ENCODE measurements at places on chromosomes 4 and X.

- DNase-seq, result no peak
These were observed 14.6 kb downstream of the CCKAR start for GRCh38 chr4:26475716-26476115.

DNA sequence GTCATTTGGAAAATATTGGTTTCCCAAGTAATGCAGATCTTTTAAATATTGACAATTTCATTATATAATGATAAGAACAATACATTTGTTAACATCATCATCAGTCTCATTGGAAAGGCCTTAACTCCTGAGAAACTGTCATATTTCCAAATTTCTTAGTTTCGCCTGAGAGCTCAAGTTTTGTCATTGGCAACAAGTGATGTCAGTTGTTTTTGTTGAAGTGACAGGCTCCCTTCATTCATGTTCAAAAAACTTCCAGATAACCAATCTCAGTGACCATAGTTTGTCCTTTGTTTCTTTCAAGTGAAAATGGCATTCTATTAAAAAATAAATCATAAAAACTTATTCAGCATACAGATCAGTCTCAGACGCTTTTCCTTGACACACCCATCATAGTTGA lies 71.8 kb downstream of the HMGB2 start:
- no peak for DNase-seq

GRCh38 chrX:13469963-13470684 lies 99.3 kb upstream of the EGFL6 start:
- DNase-seq, result no peak

DNA sequence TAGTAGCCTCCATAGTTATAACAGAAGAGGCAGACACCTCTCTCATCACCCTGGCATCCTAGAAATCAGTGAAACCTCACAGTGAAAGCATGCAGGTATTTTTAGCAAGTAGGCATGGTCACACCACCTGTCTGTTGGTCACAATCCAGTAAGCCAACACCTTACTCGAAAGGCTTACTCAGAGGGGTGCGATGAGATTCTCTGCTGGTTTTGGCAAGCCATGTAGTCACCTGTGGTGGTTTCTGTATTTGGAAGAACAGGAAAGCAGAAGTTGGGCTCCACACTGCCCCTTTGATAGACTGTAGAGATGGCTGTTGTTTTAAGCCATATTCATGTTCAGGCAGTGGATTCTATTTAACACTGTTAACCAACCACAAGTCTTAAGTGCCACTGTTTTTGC lies 134.7 kb downstream of the DCLK2 start:
- DNase-seq, result no peak

DNA sequence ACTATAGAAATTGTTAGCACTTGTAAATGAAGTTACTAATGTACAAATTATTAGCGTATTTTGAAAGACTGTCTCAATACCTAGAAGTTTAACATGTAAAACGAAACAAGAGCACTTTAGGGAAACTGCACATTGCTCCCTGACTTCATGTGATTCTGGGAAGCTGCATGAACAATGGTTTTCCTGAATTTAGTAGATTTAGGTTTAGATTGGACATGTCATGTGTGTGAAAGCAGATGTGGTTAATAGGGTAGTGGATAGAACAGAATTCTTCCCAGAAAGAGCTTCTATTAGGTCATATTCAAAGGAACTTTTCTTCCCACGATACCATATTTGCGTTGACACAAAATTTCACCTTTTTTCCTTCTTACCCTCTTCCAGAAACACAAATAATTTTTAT lies 14.9 kb upstream of the CXCL8 start:
- no peak for DNase-seq

DNA sequence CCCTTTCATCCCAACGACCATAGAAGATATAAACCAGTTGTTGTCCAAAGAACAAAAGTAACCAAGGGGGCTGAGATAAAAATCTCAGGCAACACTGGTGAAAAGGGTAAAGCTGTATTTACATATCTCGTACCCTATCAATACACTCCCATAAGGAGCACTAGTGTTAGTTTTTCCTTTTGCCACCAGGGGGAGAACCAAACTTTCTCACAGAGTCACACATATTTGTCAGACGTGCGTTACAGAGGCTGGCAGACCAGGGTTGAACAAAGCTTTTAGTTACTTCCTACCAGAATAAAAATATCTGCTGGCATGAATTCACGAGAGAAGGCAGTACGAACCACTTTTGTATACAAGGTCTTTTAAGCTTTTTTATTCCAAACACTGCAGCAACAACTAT lies 88.3 kb downstream of the AMELX start:
- peak; percentile 18 for DNase-seq

- no peak for DNase-seq
These were observed 113.1 kb downstream of the ATP8A1 start for GRCh38 chr4:42543762-42544161.

GRCh38 chrX:129593137-129593536 lies 53.1 kb downstream of the OCRL start:
- no peak for DNase-seq

- no peak for DNase-seq
These were observed 123.2 kb downstream of the TRIML1 start for GRCh38 chr4:188262464-188262863.

GRCh38 chrX:101368800-101369199 lies 17.2 kb downstream of the BTK start:
- no peak for DNase-seq

DNA sequence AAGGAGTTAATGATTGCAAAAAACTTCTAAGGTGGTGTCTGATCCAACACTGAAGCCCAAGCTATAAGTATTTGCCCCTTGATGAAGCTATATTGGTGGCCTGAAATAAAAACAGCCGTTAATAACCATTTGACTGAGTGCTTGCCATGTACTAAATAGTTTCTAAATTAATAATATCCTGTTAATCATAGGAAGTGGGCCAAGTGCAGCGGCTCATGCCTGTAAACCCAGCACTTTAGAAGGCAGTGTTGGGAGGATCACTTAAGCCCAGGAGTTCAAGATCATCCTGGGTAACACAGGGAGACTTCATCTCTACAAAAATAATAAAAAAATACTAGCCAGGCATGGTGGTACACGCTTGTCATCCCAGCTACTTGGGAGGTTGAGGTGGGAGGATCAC lies 8.3 kb downstream of the NDP start:
- no peak for DNase-seq

DNA sequence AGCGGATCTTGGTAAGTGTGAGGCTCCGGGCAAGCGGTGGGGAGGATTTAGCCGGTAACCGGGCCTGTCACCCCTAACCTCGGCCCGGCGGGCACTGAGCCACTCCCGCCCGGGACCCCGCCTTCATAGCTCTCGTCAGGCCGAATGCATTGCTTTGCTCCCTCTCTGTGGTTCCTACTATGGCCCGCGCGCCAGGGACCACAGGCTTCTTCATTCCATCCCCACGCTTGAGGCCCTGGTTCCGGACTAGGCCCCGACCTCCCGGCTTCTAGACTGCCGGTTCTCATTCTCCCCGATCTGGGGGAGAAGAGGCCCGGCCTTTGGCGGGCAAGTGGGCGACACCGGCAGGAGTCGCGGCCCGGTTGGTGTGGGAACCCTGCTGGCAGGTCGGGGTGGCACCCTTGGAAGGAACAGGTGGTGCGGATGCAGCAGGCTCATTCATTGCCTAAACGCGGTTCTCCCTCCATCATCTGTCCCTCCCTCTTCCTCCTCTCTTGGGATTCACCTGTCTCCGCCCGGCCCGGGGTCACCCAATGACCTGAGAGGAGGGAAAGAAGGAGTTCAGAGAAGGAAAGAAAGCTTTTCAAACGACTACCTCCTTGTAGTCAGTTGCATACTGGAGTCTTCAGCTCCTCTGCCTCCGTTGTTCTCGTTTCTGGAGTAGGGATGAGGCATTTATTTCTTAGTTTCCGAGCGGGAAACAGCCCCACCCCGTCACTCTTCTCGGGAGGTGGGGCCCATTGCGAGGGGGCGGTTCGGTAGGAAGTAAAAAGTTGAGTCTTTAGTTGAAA lies at the start of gene NDUFC1:
Gene NDUFC1 (minus strand): TSS at position 657 of the 791 bp plus-strand sequence. CDS start 6,679 bp downstream, outside the sequence.
- DNase-seq, result peak; percentile 15

GRCh38 chr4:3223956-3224748 lies 24.8 kb upstream of the MSANTD1 start:
- no peak for DNase-seq
